ENCODE measurements at places on chromosomes 3 and 15. TPM values are rescaled to one million over a fixed set of nuclear protein-coding genes. Genes with fewer than 3 reads are reported as not detected.

Gene SAMD7
- not detected for total RNA-seq

Gene KIF15
- 1.3 TPM for total RNA-seq

Gene RLBP1
- total RNA-seq = not detected

Gene ACP3
- total RNA-seq = 1.4 TPM

Gene PPIB
- total RNA-seq = 1,377 TPM

Gene HIGD2B
- under 0.01 TPM for total RNA-seq

Gene ILDR1
- total RNA-seq = not detected

Gene FBXW12
- total RNA-seq = not detected

Gene FSD2
- not detected for total RNA-seq

Gene ATP13A4
- 1.3 TPM for total RNA-seq

Gene CXCR6
- total RNA-seq = not detected

Gene RNU5B-1
- total RNA-seq = not detected

Gene CYB561D2
- total RNA-seq = 26.0 TPM

Gene ALPK3
- total RNA-seq = 0.17 TPM

Gene SLC15A2
- under 0.01 TPM for total RNA-seq

Gene TRIM71
- not detected for total RNA-seq

Gene CPLX3
- total RNA-seq = under 0.01 TPM

Gene GUCA1C
- not detected for total RNA-seq

Gene DPPA4
- not detected for total RNA-seq

Gene ADAMTS7
- 4.1 TPM for total RNA-seq

Gene GPR87
- not detected for total RNA-seq

Gene MDFIC2
- not detected for total RNA-seq

Gene DGKG
- 2.5 TPM for total RNA-seq

Gene FBXO40
- total RNA-seq = not detected

Gene ATXN7
- 6.1 TPM for total RNA-seq

Gene SLC12A8
- total RNA-seq = 2.8 TPM

Gene ERC2
- not detected for total RNA-seq

Gene ARPIN
- 11.3 TPM for total RNA-seq

Gene FANCD2OS
- total RNA-seq = not detected

Gene PLAAT1
- total RNA-seq = not detected

Gene CCDC54
- total RNA-seq = not detected

Gene PARP15
- total RNA-seq = 0.17 TPM

Gene BCHE
- 10.4 TPM for total RNA-seq

Gene SEMA6D
- 4.9 TPM for total RNA-seq

Gene OR5K2
- total RNA-seq = not detected

Gene C3orf85
- total RNA-seq = not detected

Gene MASP1
- 15.3 TPM for total RNA-seq

Gene NPTN
- total RNA-seq = 107 TPM

Gene CELF6
- 0.26 TPM for total RNA-seq

Gene CASR
- not detected for total RNA-seq

Gene TRPM1
- total RNA-seq = not detected

Gene CDHR4
- 0.43 TPM for total RNA-seq

Gene WDR76
- total RNA-seq = 3.3 TPM

Gene PYGO1
- total RNA-seq = 6.3 TPM

Gene PLCB2
- total RNA-seq = under 0.01 TPM
